ENCODE measurements at places on chromosomes 2 and 18. TPM values are rescaled to one million over a fixed set of nuclear protein-coding genes. Genes with fewer than 3 reads are reported as not detected.
A peak's percentile ranks its signal among the peaks of the same experiment; 100 is the strongest.

GRCh38 chr2:4530231-4530630 lies 826.9 kb downstream of the DCDC2C start:
- peak; percentile 60 for DNase-seq

DNA sequence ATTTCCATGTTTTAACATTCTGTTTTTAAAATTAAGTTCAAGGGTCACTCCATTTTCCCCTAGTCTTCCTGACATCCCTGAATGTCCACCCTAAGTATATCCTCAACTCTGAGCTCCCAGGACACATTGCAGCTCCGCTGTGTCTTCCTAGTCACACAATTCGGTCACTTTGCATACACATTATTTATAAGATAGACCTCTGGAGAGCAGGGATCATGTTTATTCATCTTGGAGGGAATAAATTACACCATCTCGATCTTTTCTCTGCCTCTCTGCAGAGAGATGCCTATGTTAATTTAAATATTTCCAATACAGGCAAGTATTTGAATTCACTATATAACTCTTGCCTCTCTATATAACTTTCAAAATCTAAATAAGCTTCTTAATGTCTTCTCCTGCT lies 166.2 kb downstream of the SLC39A10 start:
- DNase-seq: no peak

FBXO41 gene
- 5.2 TPM for total RNA-seq

DNA sequence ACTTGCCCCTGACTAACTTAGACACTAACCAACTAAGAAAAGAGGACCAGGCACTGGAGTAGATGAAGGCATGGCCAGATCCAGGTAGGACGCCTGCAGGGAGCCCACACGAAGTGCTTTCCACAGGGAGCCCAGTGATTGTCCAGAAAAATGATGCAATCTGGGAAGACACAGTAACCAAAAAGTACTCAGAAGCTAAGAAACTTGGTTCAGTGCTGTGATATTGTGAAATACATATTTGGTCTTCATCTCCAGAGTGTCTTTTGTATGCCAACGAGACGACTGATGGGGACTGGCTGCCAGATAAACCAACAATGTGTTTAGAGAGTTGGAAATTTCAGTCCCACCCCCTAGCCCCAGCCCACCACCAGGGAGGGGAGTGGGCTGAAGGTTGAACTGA lies 135.0 kb downstream of the SP3 start:
- no peak for DNase-seq

DNA sequence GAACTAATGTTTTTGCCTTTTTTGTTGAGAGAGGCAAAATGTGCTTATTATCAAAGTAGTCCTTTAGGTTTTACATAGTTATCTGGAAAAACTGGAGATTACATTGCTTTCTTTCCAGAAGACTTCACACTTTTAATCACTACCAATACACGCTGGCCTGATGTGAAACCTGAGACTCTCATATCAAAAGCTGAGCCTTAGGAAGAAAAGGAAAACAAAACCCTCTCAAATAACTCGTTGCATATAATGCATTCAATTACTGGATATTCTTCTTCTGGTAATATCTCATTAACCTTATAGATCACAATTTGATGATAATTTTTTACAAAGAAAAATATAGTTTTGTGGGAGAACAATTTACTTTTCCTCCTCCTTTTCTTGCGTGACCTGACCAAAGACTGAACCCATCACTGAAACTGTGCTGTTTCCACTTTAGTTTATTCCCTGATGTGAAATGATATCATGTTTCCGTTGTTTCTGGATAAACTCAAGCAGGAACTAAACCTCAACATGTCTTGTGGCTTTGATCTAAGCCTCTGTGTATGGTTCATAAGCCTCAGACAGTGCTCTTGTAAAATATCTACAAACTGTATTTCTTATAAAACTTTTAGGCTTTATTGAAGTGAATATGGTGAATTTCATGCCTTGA lies 332.4 kb downstream of the GULP1 start:
- DNase-seq: no peak

DNA sequence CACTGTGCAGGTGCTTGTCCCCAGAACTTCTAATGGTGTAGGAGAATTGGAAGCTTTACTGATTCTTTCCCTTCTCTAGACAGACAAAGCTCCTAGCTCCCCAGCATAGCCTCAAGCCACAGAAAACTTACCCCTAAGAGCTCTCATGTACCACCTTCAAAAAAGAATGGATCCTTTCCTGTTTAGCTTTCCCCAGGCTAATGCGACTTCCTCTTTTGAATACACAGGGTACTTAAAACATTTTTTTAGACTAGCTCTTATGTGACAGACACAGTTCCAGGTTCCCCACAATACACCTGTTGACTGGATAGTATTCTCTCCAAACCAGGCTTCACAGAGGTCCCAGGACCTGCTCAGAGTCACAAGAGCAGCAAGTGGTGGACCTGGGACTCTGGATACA lies 8.3 kb downstream of the CTAGE1 start:
- no peak for DNase-seq

QPCT gene
- total RNA-seq: 1.2 TPM

DNA sequence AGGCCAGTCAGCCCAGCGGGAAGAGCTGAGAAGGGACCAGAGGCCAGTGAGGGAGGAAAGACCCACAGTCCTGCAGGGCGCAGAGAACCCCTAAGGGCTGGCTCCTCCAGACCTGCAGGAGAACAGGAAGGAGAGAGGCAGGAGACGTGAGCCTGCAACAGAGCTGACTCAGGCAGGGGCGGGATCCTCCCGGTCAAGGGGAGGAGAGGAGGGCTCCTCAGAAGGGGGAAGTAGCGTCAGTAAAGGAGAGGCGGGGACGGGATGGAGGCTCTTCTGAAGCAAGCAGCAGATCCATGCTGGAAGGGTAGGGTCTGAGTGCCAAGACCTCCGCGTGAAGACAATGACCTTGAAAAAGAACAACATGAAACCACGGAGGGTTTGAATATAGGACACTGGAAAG lies 50.8 kb downstream of the TRABD2A start:
- DNase-seq: no peak

- no peak for DNase-seq
These were observed 97.4 kb upstream of the UPP2 start for GRCh38 chr2:158004126-158004764.

DNA sequence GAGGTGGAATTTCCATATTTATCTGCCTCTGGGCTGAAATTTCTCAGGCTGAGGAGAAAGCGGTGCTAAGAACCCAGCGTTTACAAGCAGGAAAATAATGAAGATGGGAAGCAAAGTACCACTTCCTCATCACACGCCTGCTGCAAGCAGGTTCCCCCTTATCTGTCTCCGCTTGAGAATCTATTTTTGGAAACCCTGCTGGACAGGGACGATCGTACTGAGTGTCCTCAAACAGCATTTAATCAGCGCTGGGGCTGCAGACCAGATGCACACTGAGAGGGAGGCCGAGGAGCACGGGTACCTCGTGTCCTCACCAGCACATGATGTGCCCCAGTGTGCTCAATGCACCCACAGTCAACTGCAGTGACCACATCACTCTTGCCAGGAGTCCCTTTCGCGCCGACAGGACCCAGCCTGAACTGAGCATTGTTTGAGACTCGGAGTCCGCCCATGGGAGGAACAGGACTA lies 160.4 kb downstream of the HDAC4 start:
- DNase-seq: no peak

LRRC30 gene
- not detected for total RNA-seq

- DNase-seq: no peak
These were observed 162.6 kb upstream of the SLC39A10 start for GRCh38 chr2:195494451-195494850.

HOXD13 gene
- not detected for total RNA-seq

DNA sequence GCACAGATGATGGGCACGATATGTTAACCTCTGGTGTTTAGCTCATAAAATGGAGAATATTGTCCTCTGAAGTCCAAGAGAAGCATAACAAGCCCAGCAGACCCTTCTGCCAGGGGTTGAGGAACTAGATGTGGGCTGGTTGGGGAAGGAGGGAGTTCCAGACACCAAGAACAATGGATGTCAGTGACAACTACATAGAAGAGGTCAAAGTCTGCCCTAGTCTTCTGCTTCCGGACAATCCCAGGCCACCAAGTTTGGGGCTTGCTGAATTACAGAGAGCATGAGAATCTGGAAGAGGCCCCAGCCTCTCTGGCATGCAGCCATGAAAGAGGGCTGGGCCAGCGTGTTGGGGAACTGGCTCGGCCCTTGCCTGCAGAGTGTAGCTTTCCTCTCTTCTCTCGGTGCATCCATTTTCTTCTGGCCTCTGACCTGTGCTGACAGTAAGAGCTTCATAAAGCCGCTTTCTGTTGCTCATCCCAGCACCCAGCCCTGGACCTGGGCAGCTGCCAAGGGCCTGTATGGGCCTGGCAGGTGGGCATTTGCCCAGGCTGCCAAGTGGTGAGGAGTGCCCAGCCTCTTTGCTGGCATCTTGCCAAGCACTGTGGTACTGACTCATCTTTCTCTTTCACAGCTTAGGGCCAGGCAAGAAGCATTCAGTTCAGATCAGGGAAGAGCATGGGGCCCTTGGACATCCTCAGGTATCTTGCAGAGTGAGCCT lies 14.6 kb upstream of the LAPTM4A start:
- DNase-seq: no peak

DNA sequence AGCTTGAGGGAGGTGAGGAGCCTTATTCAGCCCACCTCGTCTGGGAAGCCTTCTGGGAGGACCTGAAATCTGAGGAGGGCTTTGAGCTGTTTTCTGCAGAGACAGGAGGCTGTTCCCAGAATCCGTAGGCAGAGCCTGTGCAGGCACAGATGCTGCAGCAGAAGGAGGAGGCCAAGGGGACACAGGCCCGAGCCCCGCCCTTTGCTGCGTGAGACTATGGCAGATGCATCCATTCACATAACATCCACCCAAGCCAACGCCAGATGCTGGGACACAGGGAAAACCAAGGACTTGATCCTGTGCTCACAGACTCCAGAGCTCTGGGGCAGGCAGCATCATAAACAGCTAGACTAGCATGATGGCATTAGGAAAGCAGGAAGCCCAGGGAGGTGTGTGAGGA lies 98.2 kb downstream of the KCNF1 start:
- no peak for DNase-seq

ZBTB7C gene
- 10.8 TPM for total RNA-seq

SIX3 gene
- 0.19 TPM for total RNA-seq

RNF144A gene
- total RNA-seq: 10.8 TPM

ADD2 gene
- 2.5 TPM for total RNA-seq

GRCh38 chr2:21966139-21966538 lies 842.4 kb downstream of the TDRD15 start:
- no peak for DNase-seq

COL5A2 gene
- total RNA-seq: 68.5 TPM

DNA sequence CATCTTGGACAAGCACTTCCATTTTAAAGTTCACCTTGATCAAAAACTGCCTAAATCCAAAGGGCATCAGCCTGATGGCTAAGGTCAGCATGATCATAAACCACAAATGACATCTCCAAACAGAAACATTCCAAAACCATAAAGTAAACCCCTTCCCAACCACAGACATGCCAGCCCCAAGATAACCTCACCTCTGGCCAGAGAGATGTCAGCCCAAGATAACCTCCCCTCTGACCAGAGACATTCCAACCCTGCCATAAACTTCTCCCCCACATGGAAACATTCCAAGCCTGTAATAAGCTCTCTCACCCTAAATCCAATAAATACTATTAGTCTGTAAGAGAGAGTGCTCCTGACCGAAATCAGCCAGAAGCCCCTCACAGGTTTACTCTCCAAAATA lies 18.6 kb upstream of the MARCO start:
- DNase-seq: no peak

DAW1 gene
- total RNA-seq: not detected

DNA sequence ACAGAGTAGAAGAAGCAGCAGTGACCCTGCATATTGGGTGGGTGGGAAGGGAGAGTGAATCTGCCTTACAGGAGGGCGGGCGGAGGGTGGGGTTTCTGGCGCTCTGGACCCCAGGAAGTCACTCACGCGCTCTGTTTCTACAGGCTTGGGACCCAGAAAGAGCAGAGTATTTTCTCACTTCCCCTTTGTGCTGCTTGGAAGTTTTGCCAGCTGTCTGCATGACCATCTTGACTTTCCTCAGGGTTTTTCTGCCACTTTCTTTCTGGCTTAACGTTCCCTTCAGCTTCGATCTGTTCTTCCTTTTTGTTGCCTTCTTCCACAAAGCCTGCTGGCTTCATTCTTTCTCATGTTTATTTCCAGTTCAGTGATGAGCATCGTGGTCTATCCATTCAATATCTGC lies 383.1 kb downstream of the GALR1 start:
- DNase-seq: no peak

DNA sequence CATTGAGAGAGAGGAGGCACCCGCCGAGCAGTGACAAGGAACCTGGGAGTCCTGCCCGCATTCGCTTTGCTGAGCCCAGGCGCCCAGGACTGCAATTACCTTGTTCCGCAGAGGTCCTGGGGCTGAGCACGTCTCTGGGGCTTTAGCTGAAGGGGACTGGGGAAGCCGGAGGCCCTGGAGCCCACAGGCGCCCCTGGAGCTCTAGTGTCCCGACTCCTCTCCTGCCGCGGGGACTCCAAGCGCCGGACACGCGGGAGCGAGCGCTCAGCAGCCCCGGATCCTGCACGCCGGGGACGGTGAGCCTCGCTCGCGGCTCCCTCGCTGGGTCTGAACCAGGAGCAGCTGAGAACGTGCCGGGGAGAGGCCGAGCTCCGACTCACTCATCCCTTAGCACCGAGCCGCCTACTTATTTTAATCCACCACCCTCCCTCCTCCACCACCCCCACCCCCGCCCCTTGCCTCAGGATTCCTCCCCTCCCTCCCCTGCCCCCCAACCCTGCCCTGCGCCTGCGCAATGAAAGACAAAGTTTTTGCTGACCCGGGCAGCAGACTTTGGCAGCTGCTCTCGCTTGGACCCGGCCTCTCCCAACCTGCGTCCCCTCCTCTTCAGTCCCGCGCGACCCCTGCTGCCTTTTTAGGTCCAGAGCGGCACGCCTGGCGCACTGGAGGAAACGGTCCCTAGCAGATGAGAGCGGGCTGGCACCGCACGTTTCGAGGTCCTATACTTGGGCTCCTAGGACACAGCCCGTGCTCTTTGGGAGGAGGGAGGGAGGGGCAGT lies at the start of gene OSR1:
Gene OSR1, minus strand, starts transcription at position 382 of the 779 bp plus-strand sequence. CDS start 4,818 bp downstream, outside the sequence.
- DNase-seq: peak; percentile 96

GRCh38 chr2:173658946-173659371 lies 304.3 kb downstream of the CDCA7 start:
- no peak for DNase-seq

DNA sequence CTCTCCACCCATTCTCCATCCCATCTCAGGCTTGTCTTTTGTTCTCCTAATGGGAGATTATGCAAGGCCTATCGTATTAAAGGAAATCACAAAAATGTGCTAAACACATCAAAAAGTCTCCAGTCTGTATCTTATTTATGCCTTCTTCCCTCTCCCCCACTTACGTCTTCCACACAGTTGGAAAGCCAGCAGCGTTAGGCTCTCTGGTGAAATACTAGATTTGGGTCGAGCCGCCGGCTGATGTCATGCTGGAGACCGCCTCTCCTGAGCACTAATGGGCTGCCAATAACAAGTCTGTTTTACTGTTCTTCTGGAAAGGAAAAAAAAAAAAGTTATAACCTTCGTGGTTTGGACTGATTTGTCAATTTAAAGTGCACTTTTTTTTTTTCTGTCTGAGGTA lies 182.7 kb upstream of the SIX2 start:
- DNase-seq: no peak

VIT gene
- 17.0 TPM for total RNA-seq

DNA sequence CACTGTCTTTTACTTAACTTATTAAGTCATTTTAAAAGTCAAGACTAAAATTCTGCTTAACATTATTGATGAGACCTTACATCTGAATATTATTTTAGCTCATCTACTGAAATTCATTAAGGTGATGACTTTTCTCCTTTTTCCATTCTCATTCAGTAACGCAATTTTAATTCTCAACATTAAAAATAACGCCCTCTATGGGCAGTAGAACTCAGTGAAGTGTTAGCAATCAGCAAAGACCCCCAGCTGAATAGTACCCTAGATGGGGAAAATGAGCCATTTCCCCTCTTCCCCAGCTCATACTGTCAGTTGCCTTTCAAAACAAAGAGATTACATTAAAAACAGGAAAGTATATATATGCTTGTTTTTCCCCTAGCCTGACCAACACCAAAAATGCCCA lies 203.3 kb downstream of the NR4A2 start:
- DNase-seq: no peak
